ENCODE measurements at places on chromosomes 11 and 22. TPM values are rescaled to one million over a fixed set of nuclear protein-coding genes. Genes with fewer than 3 reads are reported as not detected.

The TRIM29 gene
- total RNA-seq, result not detected

The KCNJ1 gene
- total RNA-seq, result not detected

- H3K27me3 ChIP-seq, result peaks cover 7% of the 10 kb centered on the region
- peaks cover 7% of the 10 kb centered on the region for H3K4me1 ChIP-seq
- H3K27ac ChIP-seq, result no peak overlapping the region
- no peaks in the 10 kb centered on the region for H3K36me3 ChIP-seq
- DNase-seq, result no peak
- no peak overlapping the region for H3K4me3 ChIP-seq
Measured at GRCh38 chr11:120717042-120717441, 205.5 kb downstream of the GRIK4 start.

GRCh38 chr22:23833017-23833751, 5.6 kb downstream of the DERL3 start:
- DNase-seq, result no peak
- peaks cover 7% of the 10 kb centered on the region for H3K4me1 ChIP-seq
- H3K27ac ChIP-seq, result no peak overlapping the region
- H3K27me3 ChIP-seq, result no peaks in the 10 kb centered on the region
- no peak overlapping the region for H3K4me3 ChIP-seq

DNA sequence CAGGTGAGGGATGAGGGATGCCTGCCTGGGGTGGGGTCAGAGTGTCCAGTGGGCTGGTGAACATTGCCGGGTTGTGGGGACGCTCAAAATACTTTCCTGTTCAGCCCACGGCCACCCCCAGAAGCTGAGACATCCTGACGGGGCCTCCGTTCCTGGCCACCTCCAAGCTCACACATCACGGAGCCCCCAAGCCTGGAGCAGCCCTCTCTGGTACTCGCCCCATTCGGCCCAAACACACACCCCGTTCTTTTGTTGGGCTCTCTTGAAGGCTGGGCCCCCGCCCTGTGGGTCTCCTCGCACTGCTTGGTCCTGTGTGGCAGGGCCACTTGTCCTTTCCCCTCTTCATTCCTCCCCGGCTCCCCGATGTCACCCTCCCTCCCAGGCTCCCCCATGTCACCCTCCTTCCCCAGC, 442.6 kb downstream of the TBC1D22A start:
- no peak for DNase-seq
- no peaks in the 10 kb centered on the region for H3K4me1 ChIP-seq
- H3K27me3 ChIP-seq, result no peaks in the 10 kb centered on the region
- no peaks in the 10 kb centered on the region for H3K36me3 ChIP-seq
- no peak overlapping the region for H3K27ac ChIP-seq
- H3K4me3 ChIP-seq, result no peak overlapping the region
